ENCODE measurements at places on chromosomes 3 and 15.
A peak's percentile ranks its signal among the peaks of the same experiment; 100 is the strongest.

DNA sequence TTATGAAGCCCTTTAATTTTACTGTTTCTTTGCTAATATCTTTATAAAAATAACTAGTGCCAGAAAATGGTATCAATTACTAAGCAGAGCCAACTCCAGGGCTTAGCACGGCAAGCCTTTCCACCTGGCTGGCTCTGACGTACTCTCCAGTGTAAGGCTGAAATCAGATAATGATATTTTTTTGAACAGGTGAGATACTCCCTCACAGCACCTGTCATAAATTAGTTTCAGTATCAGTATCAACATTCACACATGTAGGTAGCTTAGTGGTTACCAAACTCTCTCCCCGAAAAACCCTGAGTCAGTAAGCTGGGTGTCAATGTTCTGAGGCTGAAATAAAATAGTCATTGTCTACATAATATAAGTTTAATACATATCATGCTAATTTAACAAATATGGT, 710.1 kb downstream of the SQOR start:
- H3K27ac ChIP-seq: no peak overlapping the region
- no peaks in the 10 kb centered on the region for H3K4me1 ChIP-seq
- H3K4me3 ChIP-seq: no peak overlapping the region
- H3K27me3 ChIP-seq: no peaks in the 10 kb centered on the region

GRCh38 chr3:177721864-177722785, 524.8 kb upstream of the TBL1XR1 start:
- DNase-seq: peak; percentile 63
- H3K27me3 ChIP-seq: no peaks in the 10 kb centered on the region
- no peak overlapping the region for H3K4me3 ChIP-seq
- H3K36me3 ChIP-seq: no peaks in the 10 kb centered on the region
- peak overlapping the region; percentile 33 for H3K27ac ChIP-seq

DNA sequence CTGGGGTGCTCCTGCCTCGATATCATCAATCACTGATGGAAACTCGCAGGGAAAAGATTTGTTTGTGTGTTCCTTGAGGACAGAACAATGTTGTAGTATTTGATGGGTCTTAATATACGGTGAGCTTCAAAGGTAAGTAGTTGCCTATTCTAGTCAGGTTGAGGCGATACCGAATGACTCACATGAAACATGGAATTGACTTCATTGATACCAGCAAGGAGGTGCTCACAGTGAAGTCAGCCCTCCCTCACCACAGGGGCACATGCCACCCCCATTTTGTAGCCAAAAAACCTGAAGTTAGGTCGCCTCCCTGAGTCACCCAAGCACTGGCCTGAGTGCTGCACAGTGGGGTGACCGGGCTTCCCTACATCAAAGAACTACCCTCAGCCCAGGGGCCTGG, 3.7 kb upstream of the ALDH1A3 start:
- peaks cover 29% of the 10 kb centered on the region for H3K27me3 ChIP-seq
- DNase-seq: no peak
- no peaks in the 10 kb centered on the region for H3K36me3 ChIP-seq
- H3K4me3 ChIP-seq: no peak overlapping the region

DNA sequence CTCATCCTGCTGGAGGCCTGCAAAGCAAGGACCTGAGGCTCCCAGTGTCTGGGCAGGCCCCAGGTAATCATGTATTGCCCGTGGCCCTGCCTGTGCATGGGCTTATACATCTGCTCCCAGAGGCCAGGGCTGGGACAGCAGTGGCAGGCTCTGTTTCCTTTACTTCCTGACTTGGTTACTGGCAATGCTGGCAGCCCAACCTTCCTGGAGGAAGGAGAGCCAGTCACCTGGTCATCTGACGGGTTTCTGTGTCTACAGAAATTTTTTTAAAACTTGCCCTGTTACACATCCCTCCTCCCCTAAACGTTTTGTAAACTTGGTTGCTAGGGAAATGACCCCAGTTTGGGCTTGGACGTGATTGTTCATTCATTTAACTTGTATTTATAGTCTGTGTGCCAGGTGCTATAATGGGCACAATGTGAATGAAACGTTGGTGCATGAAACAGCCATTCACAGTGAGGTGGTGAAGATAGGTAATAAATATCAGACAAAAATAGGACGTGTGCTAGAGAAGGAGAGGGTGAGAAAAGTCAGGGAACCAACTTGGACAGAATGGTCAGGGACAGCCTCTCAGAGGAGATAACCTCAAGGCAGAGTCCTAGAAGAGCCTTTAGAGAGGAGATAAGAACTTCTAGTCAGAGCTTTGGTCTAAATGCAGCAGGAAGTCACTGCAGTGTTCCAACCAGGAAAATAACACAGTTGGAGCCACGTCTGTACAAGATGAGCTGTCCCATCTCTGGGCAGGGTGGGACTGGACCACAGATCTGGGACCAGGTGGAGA, 14.1 kb downstream of the TEX264 start:
- H3K4me1 ChIP-seq: peaks cover 27% of the 10 kb centered on the region
- H3K36me3 ChIP-seq: peaks cover 22% of the 10 kb centered on the region
- H3K27me3 ChIP-seq: no peaks in the 10 kb centered on the region

DNA sequence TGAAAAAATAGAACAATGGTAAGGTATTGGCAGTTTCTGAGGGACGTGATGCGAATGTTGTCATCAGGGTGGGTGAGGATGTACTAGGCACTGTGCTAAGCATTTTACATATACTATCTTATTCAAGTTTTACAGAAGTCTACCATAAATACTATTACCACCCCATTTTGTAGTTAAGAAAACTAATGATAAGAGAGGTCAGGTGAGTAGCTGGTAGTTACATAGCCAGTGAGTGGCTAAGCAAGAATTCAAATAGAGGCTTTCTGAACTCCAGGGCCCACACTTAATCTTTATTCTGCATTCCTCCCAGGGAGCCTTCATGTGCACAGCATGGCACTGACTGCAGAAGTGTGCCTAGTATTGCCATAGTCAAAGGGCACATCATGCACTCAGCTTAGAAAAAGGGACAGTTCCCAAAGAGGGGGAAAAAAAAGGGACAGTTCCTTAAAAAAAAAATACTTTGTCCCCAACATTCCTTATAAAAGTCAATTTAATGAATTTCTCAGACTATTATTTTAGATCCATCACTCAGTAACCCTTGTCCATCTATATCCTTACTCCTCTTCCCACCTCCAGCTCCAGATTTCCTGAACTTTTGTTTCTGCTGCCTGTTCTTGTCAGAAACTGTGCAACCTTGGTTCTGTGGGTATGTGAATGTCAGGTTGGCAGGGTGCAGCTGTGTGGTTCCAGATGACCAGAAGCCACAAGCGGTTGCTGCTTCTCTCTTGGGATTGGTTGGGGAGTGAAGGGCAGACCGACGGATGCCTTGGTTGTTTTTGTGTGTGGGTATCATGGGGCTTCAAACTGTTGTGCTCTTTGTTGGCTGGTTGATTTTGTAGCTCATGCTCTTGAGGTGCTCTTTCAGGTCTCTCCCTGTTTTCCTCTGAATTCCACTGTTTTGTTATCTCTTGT, 8.3 kb downstream of the MAPKBP1 start:
- no peaks in the 10 kb centered on the region for H3K36me3 ChIP-seq
- DNase-seq: no peak
- no peak overlapping the region for H3K4me3 ChIP-seq
- no peaks in the 10 kb centered on the region for H3K27me3 ChIP-seq
- H3K27ac ChIP-seq: no peak overlapping the region

- no peak overlapping the region for H3K4me3 ChIP-seq
- DNase-seq: no peak
- H3K27me3 ChIP-seq: no peaks in the 10 kb centered on the region
- no peaks in the 10 kb centered on the region for H3K4me1 ChIP-seq
- no peaks in the 10 kb centered on the region for H3K36me3 ChIP-seq
- no peak overlapping the region for H3K27ac ChIP-seq
These were observed 19.0 kb upstream of the C3orf49 start for GRCh38 chr3:63800097-63800496.

DNA sequence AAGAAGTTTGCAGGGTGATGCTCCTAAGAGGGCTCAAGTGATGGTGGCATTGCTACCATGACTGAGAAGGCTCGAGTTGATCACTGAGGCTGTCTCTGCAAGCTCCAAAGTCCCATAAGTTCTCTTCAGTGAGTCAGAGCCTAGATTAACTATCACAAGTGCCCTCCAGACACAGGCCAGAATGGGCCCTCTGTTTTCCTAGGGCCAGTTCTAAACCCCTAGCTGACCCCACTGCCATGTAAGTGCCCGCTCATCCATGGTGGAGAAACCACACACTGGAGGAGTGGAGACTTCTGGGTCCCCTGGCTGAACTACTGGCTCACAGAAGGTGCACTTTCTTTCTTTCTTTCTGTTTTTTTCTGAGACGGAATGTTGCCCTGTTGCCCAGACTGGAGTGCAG, 87.6 kb upstream of the WNT5A start:
- no peaks in the 10 kb centered on the region for H3K27me3 ChIP-seq
- DNase-seq: no peak
- H3K4me1 ChIP-seq: peaks cover 5% of the 10 kb centered on the region
- no peak overlapping the region for H3K4me3 ChIP-seq
- no peak overlapping the region for H3K27ac ChIP-seq

DNA sequence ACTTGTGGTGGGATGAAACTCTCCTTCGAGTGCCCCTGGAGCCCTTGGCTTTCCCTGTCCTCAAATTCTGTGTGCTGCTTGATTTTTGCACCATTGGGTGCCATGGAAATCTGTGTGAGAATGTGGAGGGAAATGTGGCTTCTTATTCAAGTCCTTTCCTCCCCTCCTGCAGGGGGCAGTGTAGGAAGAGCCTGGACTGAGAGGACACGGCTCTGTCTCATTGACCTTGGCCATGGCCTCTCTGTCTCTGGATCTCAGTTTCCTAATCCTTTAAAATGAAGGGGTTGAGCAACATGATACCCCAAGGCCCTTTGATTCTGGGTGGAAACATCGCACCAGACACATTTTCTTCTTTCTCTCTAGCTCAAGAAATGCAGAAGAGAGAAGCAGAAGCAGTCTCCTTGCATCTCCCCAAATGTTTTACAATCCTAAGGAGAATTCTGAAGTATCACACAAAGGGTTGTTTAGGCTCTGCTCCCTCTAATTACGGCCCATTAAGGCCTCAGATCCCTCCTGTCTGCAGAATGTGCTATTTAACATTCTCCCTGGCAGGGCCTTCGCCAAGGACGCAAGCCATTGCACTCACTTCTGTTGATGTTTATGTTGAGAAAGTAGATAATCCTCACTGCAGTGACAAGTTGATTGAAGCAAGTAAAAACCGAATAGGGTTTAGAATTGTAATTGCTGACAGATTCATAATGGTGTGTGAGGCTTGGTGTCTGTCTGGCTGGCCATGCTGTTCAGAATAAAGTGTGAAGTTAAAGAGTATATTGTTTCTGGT, 169.1 kb downstream of the TPRG1 start:
- H3K27ac ChIP-seq: no peak overlapping the region
- H3K4me3 ChIP-seq: no peak overlapping the region
- peak; percentile 43 for DNase-seq

DNA sequence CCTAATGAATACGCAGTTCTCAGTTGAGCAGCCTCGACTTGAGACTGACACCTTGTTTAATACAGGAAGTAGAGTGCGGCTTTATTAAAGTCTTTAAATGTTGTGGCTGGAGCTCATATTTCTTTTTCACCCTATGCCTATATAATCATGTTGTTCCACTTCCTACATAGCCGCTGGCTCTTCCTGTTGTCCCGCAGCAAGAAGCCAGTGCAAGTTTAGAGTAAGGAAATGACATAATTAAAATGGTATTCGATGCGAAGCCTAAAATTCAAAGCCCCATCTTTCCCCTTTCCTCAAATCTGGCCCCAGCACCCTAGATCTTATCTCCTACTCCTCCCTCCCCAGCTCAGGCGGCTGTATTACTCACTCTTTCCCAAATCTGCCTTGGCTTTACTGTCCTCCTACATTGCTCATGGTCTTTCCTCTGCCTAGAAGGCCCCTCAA, 7.5 kb upstream of the PHLDB2 start:
- peak overlapping the region; percentile 54 for H3K27ac ChIP-seq
- H3K36me3 ChIP-seq: no peaks in the 10 kb centered on the region
- no peak for DNase-seq
- H3K27me3 ChIP-seq: no peaks in the 10 kb centered on the region
- H3K4me1 ChIP-seq: no peaks in the 10 kb centered on the region
- H3K4me3 ChIP-seq: no peak overlapping the region

DNA sequence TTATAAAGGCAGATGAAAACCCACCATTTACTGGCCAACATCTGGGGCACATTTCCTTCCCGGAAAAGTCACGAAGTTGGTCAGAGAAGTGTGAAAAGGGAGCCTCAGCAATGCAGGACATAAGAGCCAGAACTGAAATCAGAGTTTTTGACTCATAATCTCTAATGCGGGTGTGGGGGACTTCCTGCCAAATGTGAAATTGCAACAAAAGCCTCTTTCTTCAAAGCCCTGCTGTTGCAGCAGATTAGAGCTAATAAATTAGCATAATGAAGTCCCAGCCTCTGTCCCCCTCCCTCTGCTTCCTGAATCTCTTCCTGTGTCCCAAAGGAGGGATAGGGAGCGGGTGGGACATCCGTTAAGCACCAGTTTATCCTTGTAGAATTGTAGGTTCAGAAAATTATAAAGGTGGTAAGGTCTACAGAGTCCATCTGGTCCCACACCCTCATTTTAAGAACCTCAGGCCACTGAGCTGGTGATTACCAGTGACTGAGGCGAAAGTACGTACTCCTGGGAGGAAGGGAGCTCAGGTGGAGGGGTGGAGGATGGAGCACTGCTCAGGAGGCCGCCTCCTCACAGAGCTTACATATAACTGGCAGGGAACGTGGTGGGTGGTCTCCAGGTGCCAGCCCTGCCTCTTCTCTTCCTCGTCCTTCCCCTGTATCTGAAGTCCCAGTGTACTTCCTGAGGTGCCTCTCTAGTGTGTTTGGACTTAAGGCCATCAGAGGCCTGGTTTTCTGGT, 35.0 kb downstream of the ST6GAL1 start:
- H3K4me1 ChIP-seq: peaks cover 21% of the 10 kb centered on the region
- H3K27ac ChIP-seq: no peak overlapping the region
- no peak overlapping the region for H3K4me3 ChIP-seq
- peak; percentile 73 for DNase-seq
- H3K36me3 ChIP-seq: peaks cover 10% of the 10 kb centered on the region
- H3K27me3 ChIP-seq: no peaks in the 10 kb centered on the region

DNA sequence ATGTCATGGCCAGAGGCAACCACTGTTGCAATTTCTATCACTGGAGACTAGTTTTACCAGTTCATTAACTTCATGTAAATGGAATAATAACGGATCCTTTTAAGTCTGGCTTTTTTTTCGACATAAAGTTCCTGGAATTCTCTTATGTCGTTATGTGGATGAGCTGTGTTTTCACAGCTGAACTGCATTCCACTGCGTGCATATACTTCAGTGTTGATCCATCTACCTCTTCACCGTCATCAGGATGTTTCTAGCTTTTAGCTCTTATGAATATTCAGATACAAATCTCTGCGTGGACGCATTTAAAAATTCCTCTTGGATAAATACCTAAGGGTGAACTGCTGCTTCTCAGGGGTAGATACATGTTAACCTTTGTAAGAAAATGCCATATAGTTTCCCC, 15.6 kb upstream of the CYFIP1 start:
- H3K27me3 ChIP-seq: no peaks in the 10 kb centered on the region
- H3K27ac ChIP-seq: no peak overlapping the region
- DNase-seq: no peak
- peaks cover 17% of the 10 kb centered on the region for H3K36me3 ChIP-seq
- H3K4me1 ChIP-seq: no peaks in the 10 kb centered on the region

Data from lung (tissue), 17 donors.